Stomach (tissue), 19 donors: ENCODE measurements at places on chromosomes 11 and 22. TPM values are rescaled to one million over a fixed set of nuclear protein-coding genes. Genes with fewer than 3 reads are reported as not detected.
A peak's percentile ranks its signal among the peaks of the same experiment; 100 is the strongest.

GRCh38 chr11:8732748-8733241, 50.2 kb downstream of the RPL27A start:
- DNase-seq, result peak; percentile 48

DNA sequence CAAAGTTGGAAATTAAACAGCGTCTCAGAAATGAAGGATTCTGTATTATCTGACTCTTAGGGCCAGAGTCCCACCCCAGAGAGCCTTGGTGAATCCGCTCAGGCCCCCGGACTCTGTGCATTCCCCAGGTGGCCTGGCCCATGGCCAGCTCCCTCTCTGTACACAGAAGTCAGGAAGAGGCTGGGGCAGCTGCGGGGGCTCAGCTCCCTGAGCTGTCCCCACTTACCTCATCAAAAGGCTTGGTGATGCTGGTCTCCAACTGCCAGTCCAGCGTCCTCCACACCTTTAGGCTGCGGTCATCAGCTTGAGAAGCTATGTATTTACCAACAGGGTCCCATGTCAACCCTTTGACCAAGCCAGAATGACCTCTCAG, 35.0 kb downstream of the HIRA start:
- DNase-seq, result no peak

- no peak for DNase-seq
Observed at GRCh38 chr22:25068707-25069106, 116.2 kb downstream of the KIAA1671 start.

DNA sequence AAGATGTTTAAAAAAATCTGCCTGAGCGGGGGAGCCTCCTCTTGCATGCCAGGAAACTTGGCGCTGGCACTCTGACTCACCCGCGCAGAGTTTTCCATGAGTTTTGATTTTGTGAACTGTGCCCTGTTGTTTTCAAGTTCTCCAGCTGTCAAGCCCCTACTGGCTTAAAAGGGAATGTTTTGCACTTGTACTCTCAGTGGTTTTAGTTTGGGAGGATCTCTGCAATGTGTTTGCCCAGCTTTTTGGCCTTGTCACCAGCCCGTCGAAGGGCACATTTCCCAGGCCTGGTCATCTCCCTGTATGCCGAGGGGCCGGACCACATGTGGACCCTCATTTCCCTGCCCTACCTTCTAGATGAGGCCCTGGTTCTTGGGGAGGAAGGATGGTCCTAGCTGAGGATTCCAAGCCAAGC, 12.2 kb downstream of the MRGPRF start:
- DNase-seq, result peak; percentile 84

- no peak for DNase-seq
Observed at GRCh38 chr11:120121336-120121735, 16.6 kb downstream of the TRIM29 start.

DNA sequence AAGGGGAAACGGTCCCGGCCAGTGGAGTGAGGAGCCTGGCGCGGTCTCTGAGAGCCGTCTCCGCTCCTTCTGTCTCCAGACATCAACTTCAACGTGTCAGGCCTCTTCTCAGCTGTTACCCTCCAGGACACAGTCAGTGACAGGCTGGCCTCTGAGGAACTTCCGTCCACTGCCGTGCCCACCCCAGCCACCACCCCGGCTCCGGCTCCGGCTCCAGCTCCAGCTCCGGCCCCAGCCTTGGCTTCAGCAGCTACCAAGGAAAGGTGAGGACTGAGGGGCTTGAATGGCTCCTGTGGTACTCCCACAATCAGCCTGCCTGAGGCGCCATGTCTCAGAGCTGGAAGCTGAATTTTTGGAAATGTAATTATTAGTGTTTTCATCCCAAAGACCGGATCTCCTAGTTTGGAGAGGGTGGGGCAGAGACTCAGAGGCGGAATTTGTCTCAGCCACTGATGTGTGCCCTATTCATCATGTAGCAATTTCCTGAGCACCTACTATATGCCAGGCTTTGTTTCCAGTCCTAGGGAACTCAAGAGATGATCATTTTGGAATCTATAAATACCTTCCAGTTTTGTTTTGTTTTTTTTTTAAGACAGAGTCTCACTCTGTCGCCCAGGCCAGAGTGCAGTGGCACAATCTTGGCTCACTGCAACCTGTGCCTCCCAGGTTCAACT, 7.9 kb upstream of the PDXP start:
- DNase-seq, result no peak

OLFML1 gene
- not detected for total RNA-seq
